ENCODE measurements at places on chromosomes 6 and 20. TPM values are rescaled to one million over a fixed set of nuclear protein-coding genes. Genes with fewer than 3 reads are reported as not detected.

Gene PYGB
- polyA plus RNA-seq, result 125 TPM

Gene TSBP1
- polyA plus RNA-seq, result not detected

GRCh38 chr20:24289737-24290481 lies 179.5 kb upstream of the SYNDIG1 start:
- no peak for DNase-seq

GRCh38 chr6:47375426-47375825 lies 65.7 kb upstream of the TNFRSF21 start:
- DNase-seq, result no peak

DNA sequence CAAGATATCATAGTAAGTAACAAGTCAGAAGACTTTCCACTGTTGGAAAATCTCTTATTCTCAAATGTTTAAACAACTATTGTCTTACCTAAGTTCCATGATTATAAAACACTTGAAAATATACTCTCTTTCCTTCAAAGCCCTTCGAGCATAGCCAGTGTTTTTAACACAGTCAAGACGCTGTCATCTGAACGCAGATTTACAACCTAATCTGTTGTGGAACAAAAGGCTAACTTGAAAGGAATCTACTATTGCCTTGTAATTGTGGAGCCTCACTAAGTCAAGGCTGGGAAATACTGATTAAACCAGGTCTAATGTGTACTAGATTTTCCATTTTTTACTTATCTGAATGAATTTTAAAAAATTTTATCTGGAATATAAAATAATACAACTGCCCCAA lies 205.8 kb downstream of the TRDN start:
- DNase-seq, result no peak

Gene KCNG1
- polyA plus RNA-seq, result 2.1 TPM

DNA sequence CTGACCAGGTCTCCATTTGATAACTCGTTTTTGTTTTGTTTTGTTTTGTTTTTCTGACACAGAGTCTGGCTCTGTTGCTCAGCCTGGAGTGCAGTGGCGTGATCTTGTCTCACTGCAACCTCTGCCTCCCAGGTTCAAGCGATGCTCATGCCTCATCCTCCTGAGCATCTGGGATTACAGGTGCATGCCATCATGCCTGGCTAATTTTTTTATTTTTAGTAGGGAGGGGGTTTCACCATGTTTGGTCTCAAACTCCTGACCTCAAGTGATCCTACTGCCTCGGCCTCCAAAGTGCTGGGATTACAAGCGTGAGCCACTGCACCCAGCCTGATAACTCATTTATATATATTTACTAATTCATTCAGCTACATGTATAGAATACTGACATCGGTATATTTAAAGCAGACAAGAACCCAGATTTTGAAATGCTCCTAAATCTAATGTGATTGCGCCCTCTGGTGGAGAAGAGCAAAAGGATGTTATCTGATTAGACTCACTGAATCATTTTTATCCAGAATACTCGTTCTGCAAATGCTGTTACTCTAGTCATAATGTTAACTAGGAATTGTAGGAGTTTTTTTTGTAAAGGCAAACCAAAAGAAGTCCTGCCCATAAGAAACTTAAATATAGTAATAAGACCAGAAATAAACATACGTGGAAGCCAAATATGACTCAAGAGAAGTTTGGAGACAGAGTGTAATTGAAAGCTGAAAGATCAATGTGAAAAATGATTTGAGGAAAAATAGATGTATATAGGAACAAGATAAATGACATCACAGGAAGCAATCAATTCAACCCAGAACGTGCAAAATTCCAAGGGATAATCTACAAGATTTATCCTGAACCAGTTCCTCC lies 5.3 kb upstream of the COL12A1 start:
- peak; percentile 93 for DNase-seq

Gene ZNF165
- 1.2 TPM for polyA plus RNA-seq

DNA sequence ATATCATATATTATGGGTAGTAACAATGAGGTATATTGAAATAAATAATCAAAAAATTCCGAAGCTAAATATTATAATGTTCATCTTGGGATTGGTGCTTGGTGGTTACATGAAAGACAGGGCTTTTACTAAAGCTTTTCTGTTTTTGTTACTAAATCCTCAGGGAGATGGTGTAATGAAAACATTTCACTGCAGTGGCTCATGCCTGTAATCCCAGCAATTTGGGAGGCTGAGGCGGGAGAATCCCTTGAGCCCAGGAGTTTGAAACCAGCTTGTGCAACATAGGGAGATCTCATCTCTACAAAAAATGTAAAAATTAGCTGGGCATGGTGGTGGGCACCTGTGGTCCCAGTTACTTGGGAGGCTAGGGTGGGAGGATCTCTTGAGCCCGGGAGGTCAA lies 42.9 kb downstream of the AFG1L start:
- no peak for DNase-seq

Gene PLN
- polyA plus RNA-seq, result 27.6 TPM

Gene TNFRSF21
- 28.5 TPM for polyA plus RNA-seq

- peak; percentile 67 for DNase-seq
Observed at GRCh38 chr20:45783656-45784294, 7.9 kb downstream of the WFDC3 start.

DNA sequence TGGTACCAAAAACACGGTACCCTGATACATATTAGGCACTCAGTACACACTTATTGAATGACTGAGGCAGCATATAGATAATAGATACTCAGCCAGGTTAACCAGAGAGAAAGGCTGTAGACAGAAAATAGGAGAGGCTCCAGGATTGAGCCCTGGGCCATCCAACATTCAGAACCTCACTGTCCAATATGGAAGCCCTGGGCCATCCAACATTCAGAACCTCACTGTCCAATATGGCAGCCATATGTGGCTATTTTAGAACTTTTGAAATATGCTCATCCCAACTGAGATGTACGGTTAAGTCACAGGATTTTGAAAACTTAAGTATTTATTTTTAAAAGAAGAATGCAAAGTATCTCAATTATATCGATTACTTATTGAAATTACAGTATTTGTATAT lies 142.5 kb upstream of the ID4 start:
- DNase-seq, result no peak

Gene BCAS1
- 102 TPM for polyA plus RNA-seq

- DNase-seq, result no peak
Observed at GRCh38 chr6:170131351-170131750, 159.5 kb downstream of the DLL1 start.

Gene AIG1
- polyA plus RNA-seq, result 47.9 TPM

Gene GNMT
- 0.32 TPM for polyA plus RNA-seq

GRCh38 chr20:23450877-23451276 lies 1.8 kb downstream of the CST11 start:
- no peak for DNase-seq

GRCh38 chr20:63612276-63612931 lies 14.5 kb downstream of the GMEB2 start:
- DNase-seq, result no peak

GRCh38 chr20:24959591-24960301 lies 10.7 kb downstream of the CST7 start:
- no peak for DNase-seq

- no peak for DNase-seq
Observed at GRCh38 chr6:80550281-80550680, 443.8 kb downstream of the BCKDHB start.

- no peak for DNase-seq
Observed at GRCh38 chr6:151075527-151075926, 164.2 kb upstream of the AKAP12 start.

DNA sequence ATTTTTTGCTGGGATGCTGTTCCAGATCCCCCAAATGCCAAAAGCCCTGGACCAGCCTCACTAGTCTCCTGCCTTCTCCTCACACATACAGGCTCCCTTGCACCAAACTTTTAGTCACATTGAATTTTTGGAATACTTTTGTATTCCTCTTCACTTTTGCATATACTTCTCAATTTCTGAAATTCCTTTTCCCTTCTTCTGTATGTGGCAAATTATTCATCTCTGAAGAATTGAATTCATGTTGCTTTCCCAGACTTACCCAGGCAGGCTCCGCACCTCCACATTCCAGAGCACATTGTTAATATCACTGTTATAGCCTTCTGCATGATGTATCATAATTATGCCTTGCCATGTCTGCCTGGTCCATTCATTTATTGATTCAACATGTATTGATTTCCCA lies 255.3 kb upstream of the POU3F2 start:
- no peak for DNase-seq

Gene CST7
- 2.0 TPM for polyA plus RNA-seq

GRCh38 chr6:93391965-93392364 lies 27.4 kb downstream of the EPHA7 start:
- no peak for DNase-seq

DNA sequence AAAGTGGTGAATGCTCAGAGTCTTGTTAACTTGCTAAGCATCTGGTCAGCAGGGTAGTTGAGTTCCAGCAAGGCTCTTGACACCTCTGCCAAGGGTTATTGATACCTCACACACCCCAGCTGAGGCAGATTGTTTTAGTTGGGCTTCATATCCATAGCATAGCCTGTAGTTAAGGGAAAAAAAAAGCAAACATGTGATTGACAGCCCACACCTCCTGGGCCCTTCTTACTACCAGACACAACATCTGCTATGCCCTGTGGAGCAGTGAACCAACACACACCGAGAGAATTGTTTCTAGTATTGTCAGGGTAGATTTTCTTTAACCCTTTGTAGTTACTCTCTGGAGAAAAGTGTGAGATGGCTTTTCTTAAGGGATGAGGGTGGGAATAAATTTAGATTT lies 697.0 kb upstream of the POU3F2 start:
- peak; percentile 59 for DNase-seq

DNA sequence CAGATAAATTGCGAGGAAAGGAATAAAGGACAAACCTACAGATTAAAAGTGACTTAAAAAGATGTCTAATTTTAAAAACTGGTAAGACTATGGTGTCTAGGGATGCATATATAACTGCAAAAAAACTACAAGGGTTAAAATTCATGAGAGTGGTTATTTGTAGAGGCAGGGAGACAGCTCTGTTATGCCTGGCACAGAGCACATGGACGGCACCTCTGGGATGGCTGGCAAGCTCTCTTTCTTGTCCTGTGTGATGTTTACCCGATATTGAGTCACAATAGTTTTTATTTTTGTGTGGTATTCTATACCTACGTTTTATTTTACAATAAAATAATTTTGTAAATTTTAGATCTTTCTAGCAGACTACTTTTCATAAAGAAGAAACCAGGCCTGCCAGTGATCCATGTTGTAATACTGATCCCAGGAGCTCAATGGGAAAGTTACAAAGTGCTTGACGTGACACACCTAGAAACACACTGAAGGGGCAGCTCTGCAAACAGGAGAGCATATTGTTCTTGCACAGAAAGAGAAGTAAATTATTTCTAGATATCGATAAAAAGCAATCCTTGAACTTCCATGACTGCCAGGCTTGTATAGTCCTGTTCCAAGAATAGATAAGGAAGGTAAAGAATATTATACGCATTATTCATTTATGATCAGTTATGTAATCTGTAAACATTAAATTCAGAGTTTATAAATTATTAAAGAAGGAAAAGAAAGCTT lies 290.0 kb downstream of the PTPRK start:
- DNase-seq, result no peak

DNA sequence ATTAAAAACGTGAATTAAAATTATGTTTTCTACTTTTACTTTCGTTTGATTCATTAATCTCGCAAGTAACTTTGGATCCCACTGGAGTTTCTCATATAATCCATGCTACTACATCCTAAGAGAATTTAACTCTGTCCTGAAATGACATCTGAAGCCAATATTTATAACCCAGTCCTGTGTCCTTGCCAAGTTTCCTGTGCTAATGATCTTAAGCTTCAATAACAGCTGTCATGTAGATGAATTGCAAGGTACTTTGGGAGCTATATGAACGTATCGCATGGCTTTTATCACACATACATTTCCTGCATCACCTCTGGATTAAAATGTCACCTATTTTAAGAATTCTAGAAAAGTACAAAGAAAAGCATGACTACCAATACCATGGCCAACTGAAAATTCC lies 833.8 kb upstream of the CITED2 start:
- DNase-seq, result peak; percentile 50

Gene TUBB2B
- 1,989 TPM for polyA plus RNA-seq

DNA sequence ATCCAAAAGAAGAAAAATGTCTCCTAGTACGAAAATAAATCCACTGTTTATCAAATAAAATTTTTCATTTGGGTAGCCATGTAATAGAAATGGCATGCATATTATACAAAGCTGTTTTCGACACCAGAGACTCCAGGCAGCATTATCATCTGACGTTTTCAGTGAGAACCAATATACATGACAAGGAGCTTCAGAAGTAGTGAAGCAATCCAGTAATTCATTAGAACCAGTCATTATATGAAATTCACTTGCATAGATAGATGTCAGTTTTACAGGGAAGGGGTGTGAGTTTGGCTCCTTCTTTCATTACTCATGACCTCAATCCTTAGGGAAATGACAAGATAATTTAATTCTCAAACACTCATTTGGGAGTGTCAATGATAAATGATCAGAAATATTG lies 14.7 kb downstream of the HTR1B start:
- no peak for DNase-seq

Gene EYS
- not detected for polyA plus RNA-seq

GRCh38 chr6:169241688-169242350 lies 11.8 kb downstream of the THBS2 start:
- DNase-seq, result no peak

GRCh38 chr20:48295445-48295903 lies 510.2 kb upstream of the SULF2 start:
- DNase-seq, result peak; percentile 76

Gene SUMO4
- not detected for polyA plus RNA-seq

GRCh38 chr6:48630511-48630910 lies 519.5 kb upstream of the PTCHD4 start:
- DNase-seq, result no peak

Gene RIPOR2
- 13.6 TPM for polyA plus RNA-seq

- DNase-seq, result no peak
Observed at GRCh38 chr6:24686946-24687345, 20.1 kb downstream of the ACOT13 start.

DNA sequence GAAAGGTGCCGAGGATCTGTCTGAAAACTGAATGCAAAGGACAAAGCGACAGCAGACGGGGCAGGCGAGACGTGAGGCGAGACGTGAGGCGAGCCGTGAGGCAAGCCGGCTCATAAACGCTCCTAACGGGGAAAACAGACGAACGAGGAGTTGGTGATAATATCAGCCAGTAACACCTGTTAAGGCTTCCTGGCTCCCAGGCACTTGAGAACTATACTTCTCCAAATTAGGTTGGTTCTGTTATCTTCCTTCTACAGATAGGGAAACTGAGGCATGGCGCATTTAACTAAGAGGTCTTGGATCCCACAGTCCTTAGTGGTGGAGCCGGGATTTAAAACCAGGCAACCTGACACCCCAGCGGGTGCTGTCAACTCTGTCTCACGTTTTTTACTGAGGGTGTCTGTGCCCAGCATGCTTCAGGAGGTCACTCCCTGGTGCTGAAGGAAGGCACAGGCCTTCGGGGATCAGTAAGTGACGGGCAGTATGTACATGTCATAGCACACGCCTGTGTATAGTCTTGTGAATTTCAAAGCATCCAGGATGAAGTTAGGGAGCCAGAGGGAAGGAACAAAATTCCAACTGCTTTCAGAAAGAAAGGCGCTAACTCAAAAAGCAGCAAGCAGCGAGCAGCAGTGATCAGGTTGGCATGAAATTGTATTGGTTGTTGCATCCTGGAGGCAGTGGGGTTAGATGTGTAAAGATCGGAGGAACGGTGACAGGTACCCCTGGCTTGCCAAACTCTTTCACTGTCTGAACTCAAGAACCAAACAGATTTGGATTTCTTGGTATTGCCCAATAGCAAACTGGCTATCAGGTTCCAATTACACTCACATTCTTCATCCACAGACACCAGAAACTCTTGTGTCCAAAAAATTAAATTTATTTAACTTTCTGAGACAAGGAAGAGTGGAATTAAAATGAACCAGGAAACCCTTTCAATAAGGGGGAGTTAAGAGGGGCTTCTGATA lies 318.7 kb downstream of the THBS2 start:
- peak; percentile 20 for DNase-seq

Gene MUCL3
- polyA plus RNA-seq, result not detected

Measured in brain (organoid and tissue), 16 donors.